Right kidney (tissue), 9 donors: ENCODE measurements at places on chromosomes 5 and 9.

- no peak for DNase-seq
These were observed 58.6 kb downstream of the PTPN3 start for GRCh38 chr9:109439378-109440116.

DNA sequence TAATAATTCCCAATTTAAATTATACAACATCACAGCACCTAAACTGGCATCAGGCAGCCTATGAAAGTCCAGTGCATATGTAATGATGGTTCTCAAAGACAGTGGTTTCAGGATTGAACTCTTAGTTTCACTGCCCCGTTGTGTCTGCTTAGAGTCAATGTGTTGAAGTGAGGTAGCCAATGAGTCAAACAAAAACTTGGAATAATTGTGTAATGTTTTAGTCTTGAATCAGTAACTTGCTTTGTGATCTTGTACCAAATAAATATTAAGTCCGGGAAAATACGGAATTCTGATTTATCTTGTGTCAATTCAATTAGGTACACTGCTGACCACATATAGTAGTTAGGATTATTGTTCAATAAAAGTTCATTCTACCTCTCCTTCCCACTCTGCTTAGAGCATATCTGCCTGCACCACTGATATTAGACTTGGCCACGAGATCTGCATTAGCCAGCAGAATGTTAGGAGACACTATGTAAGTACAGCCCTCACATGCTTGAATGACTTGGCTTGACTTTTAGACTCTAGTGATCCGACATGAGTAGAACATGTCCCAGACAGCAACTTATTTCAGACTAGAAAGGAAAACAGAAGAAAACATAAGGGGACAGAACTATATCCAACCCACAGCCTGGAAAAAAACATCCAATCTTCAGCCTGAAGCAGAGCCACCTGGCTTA lies 441.5 kb upstream of the PTGER4 start:
- no peak for DNase-seq

- no peak for DNase-seq
These were observed 124.7 kb downstream of the TLE1 start for GRCh38 chr9:81564632-81565031.

- no peak for DNase-seq
These were observed 182.2 kb downstream of the TRIO start for GRCh38 chr5:14325369-14325768.

DNA sequence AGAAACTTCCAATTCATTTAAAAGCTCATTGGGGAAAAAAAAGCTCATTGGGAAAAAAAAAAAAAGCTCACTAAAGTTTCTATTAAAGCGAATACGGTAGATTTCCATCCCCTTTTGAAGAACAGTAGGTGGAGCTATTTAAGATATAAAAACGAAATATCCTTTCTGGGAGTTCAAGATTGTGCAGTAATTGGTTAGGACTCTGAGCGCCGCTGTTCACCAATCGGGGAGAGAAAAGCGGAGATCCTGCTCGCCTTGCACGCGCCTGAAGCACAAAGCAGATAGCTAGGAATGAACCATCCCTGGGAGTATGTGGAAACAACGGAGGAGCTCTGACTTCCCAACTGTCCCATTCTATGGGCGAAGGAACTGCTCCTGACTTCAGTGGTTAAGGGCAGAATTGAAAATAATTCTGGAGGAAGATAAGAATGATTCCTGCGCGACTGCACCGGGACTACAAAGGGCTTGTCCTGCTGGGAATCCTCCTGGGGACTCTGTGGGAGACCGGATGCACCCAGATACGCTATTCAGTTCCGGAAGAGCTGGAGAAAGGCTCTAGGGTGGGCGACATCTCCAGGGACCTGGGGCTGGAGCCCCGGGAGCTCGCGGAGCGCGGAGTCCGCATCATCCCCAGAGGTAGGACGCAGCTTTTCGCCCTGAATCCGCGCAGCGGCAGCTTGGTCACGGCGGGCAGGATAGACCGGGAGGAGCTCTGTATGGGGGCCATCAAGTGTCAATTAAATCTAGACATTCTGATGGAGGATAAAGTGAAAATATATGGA lies at the start of gene PCDHGA12:
Gene PCDHGA12, plus strand, starts transcription at position 176 of the 782 bp plus-strand sequence. Its CDS starts 253 bp downstream, at position 429.
- no peak for DNase-seq

DNA sequence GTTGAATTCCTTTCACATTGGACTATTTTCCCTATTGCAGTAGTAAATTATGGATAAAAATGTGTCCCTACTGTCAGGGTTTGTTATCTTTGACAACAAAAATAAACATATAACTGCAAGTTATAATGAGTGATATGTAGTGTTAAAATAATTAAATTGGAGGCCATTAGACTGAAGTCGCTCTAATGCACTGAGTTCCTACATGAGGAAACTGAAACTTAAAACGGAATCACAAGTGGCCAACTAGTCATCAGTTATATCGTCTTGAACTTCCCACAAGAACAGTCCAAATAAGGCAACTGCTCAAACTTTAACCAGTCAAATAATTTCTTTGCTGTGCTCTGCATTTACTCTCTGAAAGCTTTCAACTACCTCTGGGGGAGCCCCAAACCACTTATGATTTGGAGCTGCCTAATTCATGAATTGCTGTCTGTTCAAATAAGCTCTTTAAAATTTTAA lies 2.1 kb upstream of the IFT74 start:
- DNase-seq = no peak

GRCh38 chr9:72371151-72371550 lies 6.1 kb upstream of the ZFAND5 start:
- DNase-seq = no peak

DNA sequence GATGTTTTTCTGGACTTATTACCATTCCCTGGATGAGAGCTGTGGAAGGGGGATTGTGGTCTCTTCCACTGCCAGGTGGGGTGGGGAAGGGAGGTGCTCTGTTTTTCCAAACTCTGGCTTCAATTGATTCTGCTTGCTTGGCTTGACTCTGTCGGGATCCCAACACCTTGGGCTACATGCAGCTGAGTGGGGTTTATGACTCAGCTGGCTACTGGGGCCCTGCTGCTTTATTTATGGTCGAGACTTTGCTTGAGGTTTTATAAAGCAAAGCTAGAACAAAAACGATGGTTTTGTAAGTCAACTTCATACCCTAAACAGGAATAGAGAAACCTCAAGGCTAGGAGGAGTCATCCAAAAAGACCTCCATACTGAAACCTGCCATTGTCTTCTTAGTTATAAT lies 76.3 kb downstream of the AOPEP start:
- DNase-seq = no peak

GRCh38 chr9:71909887-71910649 lies 925 bp downstream of the ABHD17B start:
- no peak for DNase-seq

- no peak for DNase-seq
These were observed 20.9 kb downstream of the DUSP1 start for GRCh38 chr5:172749881-172750633.

DNA sequence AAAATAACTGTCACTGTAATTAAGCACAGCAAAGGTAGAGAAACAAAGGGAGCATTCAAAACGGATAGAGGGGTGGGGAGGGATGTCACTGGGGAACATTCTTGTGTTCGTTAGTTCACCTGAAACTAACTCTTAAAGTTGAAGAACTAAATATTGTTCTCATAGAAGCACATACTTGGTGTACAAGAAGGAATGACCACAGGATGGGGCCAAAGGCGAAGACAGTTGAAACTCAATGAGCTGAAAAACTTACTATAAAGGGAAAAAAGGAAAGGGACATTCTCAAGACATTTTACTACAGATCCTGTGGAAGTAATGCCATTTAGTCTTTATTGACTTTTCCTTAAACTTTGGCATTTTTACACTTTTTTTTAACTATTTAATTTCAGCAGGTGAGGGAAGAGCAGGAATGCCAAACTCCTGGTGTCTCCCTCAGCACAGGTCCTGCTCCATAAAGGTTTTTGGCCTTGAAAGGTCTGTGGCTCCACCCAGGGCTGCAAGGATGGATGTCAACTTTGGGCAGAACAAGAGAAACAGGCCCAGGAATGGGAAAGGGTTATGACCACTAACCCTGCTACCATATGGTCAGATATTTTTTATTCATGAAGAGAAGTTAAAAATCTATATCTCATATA lies 197.6 kb upstream of the RASA1 start:
- no peak for DNase-seq

DNA sequence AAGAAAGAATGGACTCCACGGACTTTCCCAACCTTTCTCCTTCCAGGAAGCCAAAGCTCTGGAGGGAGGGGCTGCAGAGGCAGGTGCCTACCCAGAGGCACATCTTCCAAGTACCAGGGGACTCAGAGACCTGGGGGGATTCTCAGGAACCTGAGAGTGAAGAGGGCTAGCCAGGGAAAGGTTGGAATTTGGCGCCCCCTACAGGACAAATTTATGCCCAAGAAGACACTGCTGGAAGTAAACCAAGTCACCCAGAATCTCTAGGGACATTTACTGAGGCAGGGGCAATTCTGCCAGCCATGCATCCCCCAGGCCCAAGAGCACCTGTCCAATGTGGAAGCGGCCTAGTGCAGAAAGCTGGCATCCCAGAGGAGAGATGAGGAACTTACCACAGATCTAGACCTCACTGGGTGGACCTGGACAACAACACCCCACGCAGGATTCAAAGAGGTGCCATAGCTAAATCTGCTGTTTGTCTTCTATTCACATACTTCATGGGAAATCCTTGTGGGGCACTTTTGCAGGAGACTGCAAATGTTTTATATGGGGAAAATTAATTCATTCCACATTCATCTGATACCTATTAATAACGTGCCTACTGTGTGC lies 25.9 kb upstream of the IDNK start:
- DNase-seq = peak; percentile 28

- no peak for DNase-seq
These were observed 23.6 kb downstream of the RNF145 start for GRCh38 chr5:159185773-159186172.

GRCh38 chr5:148414833-148415232 lies 31.1 kb downstream of the FBXO38 start:
- no peak for DNase-seq

DNA sequence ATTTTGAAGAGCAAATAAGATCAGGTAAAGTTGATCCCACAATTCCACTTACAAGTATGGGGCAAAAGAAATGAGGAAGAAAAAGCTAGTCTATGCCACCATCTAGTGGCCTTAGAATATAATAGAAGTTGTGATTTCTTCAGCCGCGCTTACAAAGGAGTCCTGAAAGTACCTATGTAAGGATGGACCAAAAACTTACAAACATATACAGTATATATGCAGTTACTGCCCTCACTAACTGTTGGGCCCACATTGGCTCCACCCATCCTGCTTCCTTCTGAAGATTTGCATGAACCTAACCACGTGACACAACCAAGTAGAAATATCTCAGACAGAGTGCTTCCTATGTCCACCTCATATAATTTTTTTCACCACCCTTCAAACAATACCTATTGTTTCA lies 11.7 kb upstream of the OR13D1 start:
- DNase-seq = peak; percentile 12

DNA sequence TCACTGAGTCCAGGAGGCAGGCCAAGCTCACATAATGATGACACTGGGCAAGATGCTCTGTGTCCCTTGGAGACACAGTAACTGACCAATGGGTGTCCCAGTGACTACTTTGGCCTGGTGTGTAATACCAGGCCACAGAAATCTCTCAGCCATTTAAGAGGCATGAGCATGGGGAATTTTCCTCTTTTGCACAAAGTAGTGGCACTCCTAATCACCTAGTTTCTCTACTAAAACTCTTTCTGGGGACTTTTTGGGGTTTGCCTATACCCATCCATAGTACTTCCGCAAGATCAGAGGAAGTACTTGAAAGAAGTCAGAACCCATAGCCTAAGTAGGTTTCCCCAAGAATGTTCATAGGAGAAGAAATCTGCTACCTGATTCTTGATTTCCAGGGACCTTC lies 161.9 kb downstream of the ARSB start:
- no peak for DNase-seq

- DNase-seq = no peak
These were observed 5.8 kb downstream of the TRAF1 start for GRCh38 chr9:120920806-120921178.

GRCh38 chr5:124671193-124671592 lies 75.2 kb downstream of the ZNF608 start:
- DNase-seq = no peak

DNA sequence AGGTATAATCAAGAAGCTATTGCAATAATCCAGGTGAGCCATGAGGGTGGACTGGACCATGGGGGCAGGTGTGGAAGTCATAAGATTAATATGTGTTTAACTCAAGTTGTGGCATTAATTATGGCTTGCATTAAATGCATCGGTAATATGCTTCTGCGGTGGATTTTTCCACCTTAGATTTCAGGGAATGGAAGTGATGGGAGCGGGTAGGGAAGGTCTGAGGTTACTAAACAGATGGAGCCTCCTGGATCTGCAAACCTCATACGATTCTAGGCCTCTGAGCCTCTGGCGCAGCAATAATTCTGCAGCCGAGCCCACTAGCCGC lies 286 bp upstream of the ZNF483 start:
- no peak for DNase-seq

DNA sequence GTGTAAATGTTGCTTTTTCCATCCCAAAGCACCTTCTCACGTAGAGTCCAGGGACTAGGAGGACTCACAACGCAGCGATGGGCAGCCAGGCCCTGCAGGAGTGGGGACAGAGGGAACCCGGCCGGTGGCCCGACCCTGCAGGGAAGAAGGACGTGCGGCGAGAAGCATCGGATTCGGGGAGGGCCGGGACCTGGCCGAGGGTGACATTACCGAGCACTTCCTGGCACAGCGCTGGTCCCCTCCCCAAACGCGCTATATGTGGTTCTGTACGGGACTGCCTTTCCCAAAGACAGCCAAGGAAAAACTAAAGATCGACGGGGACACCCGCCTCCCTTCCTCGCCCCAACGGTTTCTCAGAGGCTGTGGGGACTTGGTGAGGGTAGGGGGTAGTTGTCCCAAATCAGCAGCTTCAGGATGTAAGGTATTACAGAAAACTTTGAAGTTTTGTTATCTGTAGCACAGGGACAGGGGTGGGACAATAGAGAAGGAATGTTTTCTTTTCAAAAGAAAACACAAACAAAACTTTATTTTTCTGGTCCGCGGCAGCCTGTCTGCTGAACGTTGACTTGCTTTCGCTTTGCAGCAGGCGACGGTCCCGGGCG lies 887 bp upstream of the MAP3K1 start:
- DNase-seq = peak; percentile 81

- DNase-seq = no peak
These were observed 646.9 kb upstream of the ZNF608 start for GRCh38 chr5:125393221-125393815.

DNA sequence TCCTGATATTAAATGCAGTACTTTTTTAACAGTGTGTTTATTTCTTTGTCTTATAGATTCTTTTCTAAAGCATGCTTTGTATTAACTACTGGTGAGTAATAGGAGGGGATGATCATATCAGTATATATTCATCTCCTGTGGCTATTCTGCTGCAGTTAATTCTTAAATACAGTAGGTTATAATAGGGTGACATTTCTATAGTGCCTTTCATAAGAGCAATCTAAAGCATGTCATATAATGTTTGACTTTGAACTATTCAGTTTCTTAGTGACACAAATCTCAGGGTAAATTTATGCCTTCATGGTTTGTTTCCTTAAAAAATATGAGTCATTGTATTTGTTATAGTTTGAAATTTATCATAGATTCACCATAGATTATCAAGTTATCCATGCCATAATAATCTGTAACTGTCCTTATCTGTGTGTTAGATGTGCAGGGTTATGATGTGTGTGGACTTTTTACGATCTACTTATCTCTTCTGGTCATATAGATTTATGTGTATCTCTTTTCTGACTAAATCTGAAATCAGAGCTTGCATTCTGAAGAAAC lies 1019.5 kb downstream of the NR2F1-AS1 start:
- no peak for DNase-seq
